T-cell (primary cell): ENCODE measurements at places on chromosomes 2 and 18. TPM values are rescaled to one million over a fixed set of nuclear protein-coding genes. Genes with fewer than 3 reads are reported as not detected.

- no peaks in the 10 kb centered on the region for H3K4me1 ChIP-seq
- no peaks in the 10 kb centered on the region for H3K36me3 ChIP-seq
- no peak for DNase-seq
- no peak overlapping the region for H3K27ac ChIP-seq
These were observed 31.4 kb upstream of the KCNG2 start for GRCh38 chr18:79766308-79766707.

VSNL1 gene
- not detected for total RNA-seq

DNA sequence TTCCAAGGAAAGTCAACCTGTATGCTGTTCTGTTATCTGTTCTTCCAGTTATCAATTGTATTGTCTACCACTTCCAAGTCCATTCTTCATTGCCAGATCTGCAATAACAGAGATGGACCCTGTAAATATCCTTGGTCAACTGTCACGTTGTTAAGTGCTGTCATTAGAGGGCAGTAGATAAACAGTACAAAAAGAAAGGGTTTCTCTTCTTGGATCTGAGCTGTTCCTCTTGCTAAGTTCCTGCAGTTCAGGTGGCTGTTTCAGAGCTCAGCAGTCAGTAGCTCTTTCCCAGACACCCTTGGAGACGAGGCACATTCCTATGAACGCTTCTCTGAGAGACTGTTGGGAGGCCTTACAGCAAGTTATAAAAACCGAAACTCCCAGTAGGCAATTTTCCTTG lies 957.1 kb upstream of the CHAC2 start:
- H3K4me1 ChIP-seq, result no peaks in the 10 kb centered on the region
- no peak for DNase-seq
- H3K4me3 ChIP-seq, result no peak overlapping the region
- no peaks in the 10 kb centered on the region for H3K27me3 ChIP-seq
- no peak overlapping the region for H3K27ac ChIP-seq

NT5DC4 gene
- total RNA-seq, result not detected

FRZB gene
- total RNA-seq, result not detected

GRCh38 chr18:43917520-43917919 lies 640.2 kb upstream of the SYT4 start:
- no peaks in the 10 kb centered on the region for H3K36me3 ChIP-seq
- no peak for DNase-seq
- no peak overlapping the region for H3K27ac ChIP-seq
- no peaks in the 10 kb centered on the region for H3K27me3 ChIP-seq
- H3K4me1 ChIP-seq, result no peaks in the 10 kb centered on the region
- no peak overlapping the region for H3K4me3 ChIP-seq

DNA sequence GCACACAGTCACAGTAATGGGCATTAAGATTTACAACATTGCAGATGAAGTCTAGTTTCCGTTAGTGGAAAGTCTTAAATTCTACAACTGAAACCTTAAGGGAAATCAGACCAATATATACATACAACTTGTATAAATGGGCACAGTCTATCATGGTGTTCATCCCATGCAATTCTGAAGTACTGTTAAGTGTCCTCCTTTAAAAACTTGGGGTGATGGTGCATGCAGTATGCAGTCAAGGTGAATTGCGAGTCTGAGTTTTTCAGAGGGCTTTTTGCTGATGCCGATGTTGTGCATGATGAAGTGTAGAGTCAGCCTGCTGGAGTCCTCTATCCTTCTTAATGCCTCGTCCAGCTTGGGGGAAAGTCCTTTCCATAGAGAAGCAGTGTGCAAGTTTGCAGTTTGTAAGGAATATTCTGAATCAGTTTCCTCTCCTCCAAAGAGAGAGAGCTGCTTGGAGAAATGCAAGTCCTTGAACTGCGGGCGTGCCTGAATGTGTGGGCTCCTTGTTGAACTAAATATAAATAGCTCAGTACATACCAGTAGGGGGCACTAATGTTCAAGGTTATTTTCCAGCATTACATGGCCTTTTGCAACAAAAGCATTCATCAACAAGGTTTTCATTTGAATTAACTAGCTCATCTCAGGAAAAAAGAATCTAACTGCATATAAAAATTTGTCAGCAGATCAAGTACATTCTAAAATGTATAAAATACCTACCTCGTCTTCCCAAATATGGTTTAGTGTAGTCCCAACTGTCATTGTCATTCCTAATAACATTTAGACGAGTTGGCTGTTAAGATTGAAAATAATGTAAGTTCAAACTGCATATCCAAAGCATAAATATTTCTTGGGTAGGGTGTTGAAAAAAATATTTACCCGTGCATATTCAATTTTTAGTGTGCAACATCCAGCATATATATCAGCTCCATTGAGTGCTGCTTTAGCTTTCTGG lies 21.3 kb downstream of the HNRNPLL start:
- DNase-seq, result no peak
- no peak overlapping the region for H3K4me3 ChIP-seq
- no peaks in the 10 kb centered on the region for H3K4me1 ChIP-seq
- H3K27ac ChIP-seq, result no peak overlapping the region

DNA sequence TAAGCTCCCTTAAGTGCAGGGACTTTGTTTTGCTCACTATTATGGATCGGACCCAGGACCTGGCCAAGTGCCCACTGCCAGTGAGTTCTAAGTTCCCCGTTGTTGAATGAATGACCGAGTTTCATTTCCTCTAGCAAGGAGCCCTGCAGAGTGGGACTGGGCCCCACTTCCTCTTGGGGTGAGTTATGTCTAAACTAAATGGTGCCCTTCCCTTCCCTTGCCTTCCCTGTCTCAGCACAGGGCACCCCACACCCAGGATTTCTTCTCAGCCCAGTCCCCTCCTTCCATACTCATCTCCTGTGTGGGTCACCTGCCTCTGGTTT lies 195.3 kb upstream of the HS6ST1 start:
- no peak overlapping the region for H3K27ac ChIP-seq
- no peaks in the 10 kb centered on the region for H3K36me3 ChIP-seq
- H3K27me3 ChIP-seq, result peaks cover 17% of the 10 kb centered on the region
- H3K4me3 ChIP-seq, result no peak overlapping the region
- no peak for DNase-seq

DNA sequence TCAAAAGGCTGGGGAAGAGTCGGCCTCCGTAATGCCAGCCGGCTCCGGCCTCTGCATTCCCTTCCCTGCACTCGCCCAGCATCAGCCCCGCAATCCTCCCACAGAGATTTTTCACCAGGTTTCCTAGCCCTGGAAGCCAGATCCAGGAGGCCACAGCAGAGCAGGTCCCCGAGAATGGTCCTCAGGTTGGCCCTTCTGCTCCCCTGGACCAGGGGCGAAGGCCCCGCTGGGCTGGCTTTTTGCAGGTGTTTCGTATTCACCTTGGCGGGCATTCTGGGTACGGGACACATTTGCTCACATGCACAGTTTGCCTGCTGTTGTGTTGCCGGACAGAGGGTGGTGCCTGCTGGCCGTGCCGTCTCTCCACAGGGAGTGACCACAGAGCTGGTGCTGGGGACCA lies 309.5 kb downstream of the NDUFA10 start:
- DNase-seq, result no peak
- H3K27ac ChIP-seq, result no peak overlapping the region
- H3K4me3 ChIP-seq, result no peak overlapping the region
- no peaks in the 10 kb centered on the region for H3K4me1 ChIP-seq

- DNase-seq, result no peak
- no peak overlapping the region for H3K4me3 ChIP-seq
- H3K36me3 ChIP-seq, result no peaks in the 10 kb centered on the region
- H3K4me1 ChIP-seq, result peaks cover 16% of the 10 kb centered on the region
- H3K27me3 ChIP-seq, result no peaks in the 10 kb centered on the region
These were observed 16.5 kb downstream of the ARL4C start for GRCh38 chr2:234480337-234480736.

DNA sequence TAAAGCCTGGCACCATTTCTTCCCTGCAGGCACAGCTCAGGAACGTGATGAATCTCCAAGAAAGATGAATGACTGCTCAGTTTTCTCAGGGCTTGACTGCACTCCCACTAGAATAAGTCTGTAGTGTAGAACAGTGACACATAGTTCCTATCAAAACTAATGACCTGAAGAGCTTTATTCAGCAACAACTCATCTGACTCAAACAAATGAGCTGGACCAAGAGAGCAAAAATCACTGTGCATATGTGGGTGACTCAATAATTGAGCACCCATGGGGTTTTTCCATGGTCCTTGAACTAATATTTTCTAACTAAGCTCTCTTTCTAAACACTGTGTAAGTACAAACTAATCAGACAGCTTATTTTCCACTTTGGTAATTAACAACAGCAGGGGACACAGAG lies 61.1 kb upstream of the XDH start:
- H3K27me3 ChIP-seq, result peaks cover 5% of the 10 kb centered on the region
- H3K27ac ChIP-seq, result no peak overlapping the region
- H3K36me3 ChIP-seq, result no peaks in the 10 kb centered on the region
- no peak for DNase-seq

CNGA3 gene
- total RNA-seq, result not detected

GRCh38 chr2:20012032-20012281 lies 511 bp downstream of the MATN3 start:
- H3K27ac ChIP-seq, result no peak overlapping the region
- H3K27me3 ChIP-seq, result peaks cover 12% of the 10 kb centered on the region
- DNase-seq, result no peak
- H3K4me1 ChIP-seq, result peaks cover 13% of the 10 kb centered on the region
- no peaks in the 10 kb centered on the region for H3K36me3 ChIP-seq
- H3K4me3 ChIP-seq, result peak overlapping the region; percentile 6

DNA sequence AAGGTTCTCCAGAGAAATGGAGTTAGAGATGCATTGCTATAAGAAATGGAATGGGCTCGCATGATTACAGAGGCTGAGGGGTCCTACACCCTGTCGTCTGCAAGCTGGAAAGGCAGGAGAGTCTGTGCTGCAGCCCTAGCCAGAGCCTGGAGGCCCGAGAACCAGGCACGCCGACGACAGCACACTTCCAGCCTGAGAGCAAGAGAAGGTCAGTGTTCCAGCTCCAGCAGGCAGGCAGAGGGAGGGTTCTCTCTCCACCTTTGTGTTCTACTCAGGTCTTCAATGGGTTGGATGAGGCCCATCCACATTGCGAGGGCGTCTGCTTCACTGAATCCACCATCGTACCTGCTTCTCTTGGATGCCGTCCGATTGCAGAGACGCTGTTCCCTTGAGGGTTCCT lies 177.6 kb upstream of the HDAC4 start:
- H3K4me1 ChIP-seq, result no peaks in the 10 kb centered on the region
- peaks cover 18% of the 10 kb centered on the region for H3K27me3 ChIP-seq
- no peaks in the 10 kb centered on the region for H3K36me3 ChIP-seq
- no peak overlapping the region for H3K4me3 ChIP-seq
- DNase-seq, result no peak
- no peak overlapping the region for H3K27ac ChIP-seq

- DNase-seq, result no peak
- H3K4me1 ChIP-seq, result peaks cover 35% of the 10 kb centered on the region
- no peaks in the 10 kb centered on the region for H3K36me3 ChIP-seq
- no peaks in the 10 kb centered on the region for H3K27me3 ChIP-seq
These were observed 32.8 kb downstream of the PELI1 start for GRCh38 chr2:64111426-64111825.

TSGA10 gene
- total RNA-seq, result 16.1 TPM

- H3K4me3 ChIP-seq, result no peak overlapping the region
- H3K36me3 ChIP-seq, result no peaks in the 10 kb centered on the region
- no peak for DNase-seq
- no peaks in the 10 kb centered on the region for H3K27me3 ChIP-seq
These were observed 79.7 kb downstream of the AGAP1 start for GRCh38 chr2:235573331-235574221.

ATP8B1 gene
- not detected for total RNA-seq

DNA sequence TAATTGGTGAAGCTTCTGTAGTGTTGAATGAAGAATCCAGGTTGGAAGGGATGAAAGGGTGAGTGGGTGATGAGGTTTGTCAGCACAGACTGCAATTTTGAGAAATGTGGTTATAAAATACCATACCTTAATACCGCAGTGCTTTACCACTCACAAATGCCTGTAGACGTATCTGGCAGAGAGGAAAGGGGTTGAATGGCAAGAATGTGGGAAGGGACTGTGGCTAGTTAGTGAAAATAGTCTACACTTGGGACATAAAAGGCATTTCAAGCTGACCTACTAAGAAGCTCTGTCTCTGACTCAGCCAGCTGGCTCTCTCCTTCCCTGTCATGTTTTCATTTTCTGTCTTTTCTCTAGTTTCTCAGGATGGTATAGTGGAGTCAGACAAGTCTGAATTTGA lies 25.1 kb downstream of the CDK15 start:
- H3K27ac ChIP-seq, result no peak overlapping the region
- H3K27me3 ChIP-seq, result peaks cover 5% of the 10 kb centered on the region
- H3K4me3 ChIP-seq, result no peak overlapping the region
- no peaks in the 10 kb centered on the region for H3K36me3 ChIP-seq
- no peak for DNase-seq
- H3K4me1 ChIP-seq, result no peaks in the 10 kb centered on the region

SEPTIN10 gene
- total RNA-seq, result 3.7 TPM

DNA sequence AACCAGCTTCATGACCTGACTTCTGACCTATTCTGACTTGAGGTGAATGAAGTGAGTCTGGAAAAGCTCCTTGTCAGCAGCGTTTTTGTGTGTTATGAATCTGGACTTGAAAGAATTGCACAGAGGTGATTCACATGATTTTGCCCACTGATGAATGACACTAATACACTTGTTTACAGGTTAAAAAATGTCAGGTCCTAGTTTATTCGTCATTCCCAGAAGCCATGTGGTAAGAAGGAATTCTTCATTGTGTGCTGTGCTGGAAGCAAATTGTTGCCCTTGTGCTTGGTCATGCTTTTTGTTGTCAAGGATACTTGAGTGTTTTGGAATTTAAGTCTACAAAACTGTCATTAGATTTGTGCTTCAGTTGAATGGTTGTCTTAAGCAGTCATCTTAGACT lies 15.5 kb downstream of the SEC11C start:
- no peak for DNase-seq
- peaks cover 4% of the 10 kb centered on the region for H3K4me1 ChIP-seq
- H3K27me3 ChIP-seq, result no peaks in the 10 kb centered on the region
- no peak overlapping the region for H3K4me3 ChIP-seq
- peaks cover 21% of the 10 kb centered on the region for H3K36me3 ChIP-seq

DNA sequence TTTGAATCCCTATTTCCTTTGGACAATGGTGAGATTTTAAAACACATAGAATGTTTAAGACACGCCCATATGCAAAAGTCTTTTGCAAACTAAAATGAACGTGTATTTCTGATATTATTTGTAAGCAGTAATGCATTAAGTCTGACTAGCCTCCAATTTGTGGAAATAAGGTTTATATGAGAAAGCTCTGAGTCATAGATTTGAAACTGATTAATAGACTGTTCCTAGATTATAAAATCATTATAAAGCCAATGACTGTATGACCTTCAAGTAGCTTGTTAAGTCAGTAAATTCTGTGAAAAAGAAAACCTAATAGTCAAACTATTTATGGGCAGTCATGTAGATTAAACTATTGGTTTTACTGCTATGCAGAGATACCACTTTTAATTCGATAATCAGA lies 12.8 kb upstream of the EFEMP1 start:
- no peak overlapping the region for H3K27ac ChIP-seq
- H3K4me1 ChIP-seq, result no peaks in the 10 kb centered on the region
- H3K36me3 ChIP-seq, result no peaks in the 10 kb centered on the region
- no peak for DNase-seq

COL3A1 gene
- total RNA-seq, result not detected
